ENCODE measurements at places on chromosomes 6 and 20.
A peak's percentile ranks its signal among the peaks of the same experiment; 100 is the strongest.

GRCh38 chr20:43731927-43732326, 5.1 kb upstream of the GTSF1L start:
- DNase-seq: no peak

GRCh38 chr20:9928955-9929354, 90.1 kb upstream of the PAK5 start:
- no peak for DNase-seq

- no peak for DNase-seq
Measured at GRCh38 chr6:9896806-9897205, 518.1 kb downstream of the TFAP2A start.

DNA sequence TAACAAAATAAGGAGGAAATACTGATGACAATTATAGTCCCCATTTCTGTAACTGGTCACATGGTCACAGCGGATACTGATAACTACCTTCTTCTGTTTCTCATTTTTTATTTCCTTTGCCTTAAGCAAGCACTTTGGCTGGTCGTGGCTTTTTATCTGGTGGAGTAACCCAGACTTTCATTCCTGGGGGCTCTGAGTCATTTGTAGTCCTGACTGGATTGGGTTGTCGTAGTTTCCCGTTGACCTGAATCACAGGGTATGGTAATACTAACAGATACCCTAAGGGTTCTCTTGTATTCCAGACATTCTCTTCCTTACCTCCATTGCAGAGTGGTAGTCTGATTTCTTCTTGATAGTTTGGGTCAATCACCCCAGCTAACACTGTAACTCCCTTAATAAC, 500.3 kb upstream of the ADGRB3 start:
- no peak for DNase-seq

GRCh38 chr20:46051556-46052308, 22.7 kb downstream of the SLC12A5 start:
- no peak for DNase-seq

DNA sequence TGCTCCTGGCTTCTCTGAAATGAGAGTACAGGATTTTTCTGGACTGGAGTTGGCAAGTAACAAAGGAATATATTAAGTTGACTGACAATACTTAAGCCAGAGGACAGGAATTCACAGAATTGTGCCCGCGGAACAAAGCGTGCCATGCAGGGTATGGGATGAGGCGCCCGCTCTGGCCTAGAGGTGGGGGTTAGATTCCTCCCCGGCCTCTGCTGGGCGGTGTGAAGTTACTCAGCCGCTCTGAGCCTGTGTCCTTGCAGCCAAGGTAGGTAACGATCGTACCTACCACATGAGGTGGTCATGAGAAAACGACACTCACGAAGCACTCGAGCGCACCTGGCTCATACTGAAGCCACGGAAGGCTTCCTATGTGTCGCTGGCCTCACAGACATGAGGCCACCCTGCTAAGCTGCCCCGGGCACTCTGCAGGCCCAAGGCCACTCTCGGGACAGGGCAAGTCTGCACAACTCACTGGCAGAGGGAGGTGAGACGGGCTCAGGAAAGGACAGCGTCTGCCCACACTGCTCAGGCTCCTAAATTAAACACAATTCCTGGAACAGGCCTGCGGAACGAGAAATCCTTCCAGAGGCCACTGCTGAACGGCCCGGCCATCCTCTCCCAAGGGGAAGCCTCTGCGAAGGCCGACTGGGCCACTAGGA, 70.8 kb downstream of the PSMG4 start:
- DNase-seq: no peak

- DNase-seq: no peak
Measured at GRCh38 chr6:42710316-42710715, 12.1 kb downstream of the PRPH2 start.

GRCh38 chr20:1616858-1617434, 2.9 kb downstream of the SIRPB1 start:
- no peak for DNase-seq

- no peak for DNase-seq
Measured at GRCh38 chr20:48951646-48952045, 30.1 kb downstream of the ARFGEF2 start.

DNA sequence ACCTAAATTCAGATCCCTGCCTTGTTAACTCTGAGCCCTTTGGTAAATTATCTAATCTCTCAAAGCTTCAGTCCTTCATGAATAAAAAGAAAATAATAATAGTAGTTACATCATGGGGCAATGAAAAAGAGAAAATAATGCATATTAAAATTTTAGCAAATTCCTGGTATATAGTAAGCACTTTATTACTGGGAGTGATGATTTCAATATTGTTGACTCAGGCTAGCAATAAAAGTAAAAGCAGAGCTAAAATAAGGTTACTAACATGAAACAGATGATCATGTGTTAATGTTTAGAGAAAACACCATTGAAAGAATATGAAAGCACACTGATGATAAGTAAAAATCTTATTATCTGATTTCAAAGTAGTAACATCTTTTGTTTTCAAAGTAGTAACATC, 13.6 kb downstream of the GINS1 start:
- DNase-seq: no peak

GRCh38 chr6:125995972-125996580, 9.7 kb downstream of the TRMT11 start:
- peak; percentile 82 for DNase-seq
